ENCODE measurements at places on chromosomes 13 and 19.

DNA sequence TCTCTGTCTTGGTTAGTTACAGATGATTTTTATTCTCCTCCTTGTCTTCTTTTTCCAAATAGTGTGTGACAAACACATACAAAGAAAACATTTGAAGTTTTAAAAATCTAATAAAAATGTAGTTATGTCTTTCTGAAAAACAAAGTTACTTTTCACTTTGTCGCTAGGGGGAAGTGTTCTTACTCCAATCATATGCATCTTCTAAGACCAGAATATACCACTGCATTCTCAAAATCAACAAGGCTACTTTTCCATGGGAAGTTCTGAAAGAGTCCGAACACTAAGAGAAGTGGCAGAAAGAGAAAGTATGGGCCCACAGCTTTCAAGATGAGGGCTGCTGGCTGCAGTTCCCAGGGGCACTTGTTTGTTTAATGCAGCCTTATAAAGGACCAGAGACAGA is 208.9 kb downstream of the DCT start:
- DNase-seq, result no peak

- DNase-seq, result peak; percentile 73
Observed at GRCh38 chr19:36775768-36776167, 3.2 kb upstream of the ZNF850 start.

GRCh38 chr13:46345866-46346265 is 41.2 kb downstream of the RUBCNL start:
- no peak for DNase-seq

- no peak for DNase-seq
Observed at GRCh38 chr19:633786-634639, 676 bp upstream of the POLRMT start.

DNA sequence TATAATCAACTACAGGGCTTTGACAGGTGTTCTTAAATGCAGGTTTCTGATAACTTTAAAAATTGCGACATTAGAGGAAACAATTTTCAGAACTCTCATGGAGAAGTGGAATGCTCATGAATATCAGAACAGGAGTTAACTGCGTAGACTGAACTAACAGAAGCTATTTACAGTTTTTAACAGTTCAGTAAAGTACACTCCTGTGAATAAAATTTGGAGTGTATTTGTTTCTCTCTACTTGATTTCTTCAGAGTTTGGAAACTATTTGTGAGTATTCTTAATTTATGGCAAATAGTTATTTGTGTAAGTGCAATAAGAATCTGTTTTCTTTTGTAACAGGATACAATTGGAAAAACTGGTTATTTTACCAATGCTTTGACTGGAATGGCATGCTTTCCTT is 114.4 kb downstream of the TNFRSF19 start:
- DNase-seq, result no peak

- DNase-seq, result no peak
Observed at GRCh38 chr19:10421240-10422045, 1.1 kb downstream of the PDE4A start.

- no peak for DNase-seq
Observed at GRCh38 chr19:771332-771785, 20.4 kb downstream of the MISP start.

DNA sequence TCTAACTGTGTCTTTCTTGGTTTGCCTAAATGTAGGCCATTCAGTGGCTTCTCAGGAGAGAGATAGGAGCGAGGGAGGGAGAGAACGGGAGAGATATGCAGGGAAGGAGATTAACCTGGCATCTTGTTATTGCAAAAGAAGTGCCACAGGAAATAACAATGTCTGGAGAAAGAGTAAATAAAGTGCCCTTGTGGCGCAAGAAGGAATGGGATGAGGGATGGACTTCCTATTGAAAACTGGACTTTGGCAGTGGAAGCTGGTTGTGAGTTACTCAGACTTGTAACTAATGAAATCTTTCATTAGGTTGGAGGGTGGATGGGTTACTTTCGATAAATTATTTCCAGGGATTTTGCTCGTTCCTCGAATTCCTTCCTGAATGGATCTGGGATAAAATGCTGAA is 136.1 kb downstream of the LACC1 start:
- DNase-seq, result no peak

DNA sequence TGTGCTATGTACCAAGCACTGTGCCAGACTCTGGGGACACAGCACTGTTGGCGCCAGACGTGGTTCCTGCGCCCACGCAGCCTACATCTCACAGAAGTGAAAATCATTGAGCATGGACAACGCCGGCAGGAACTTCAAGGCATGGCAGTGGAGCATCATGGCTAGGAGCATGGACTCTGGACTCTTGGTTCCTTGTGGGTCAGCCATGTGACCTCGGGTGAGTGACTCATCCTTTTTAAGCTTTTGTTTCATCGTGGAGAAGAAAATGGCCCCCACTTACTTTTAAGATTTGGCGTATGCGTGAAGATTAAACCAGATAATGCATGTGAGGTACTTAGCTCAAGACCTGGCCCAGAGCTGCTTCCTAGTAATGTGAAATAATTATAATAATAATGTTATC is 988.5 kb downstream of the UQCRFS1 start:
- DNase-seq, result no peak

DNA sequence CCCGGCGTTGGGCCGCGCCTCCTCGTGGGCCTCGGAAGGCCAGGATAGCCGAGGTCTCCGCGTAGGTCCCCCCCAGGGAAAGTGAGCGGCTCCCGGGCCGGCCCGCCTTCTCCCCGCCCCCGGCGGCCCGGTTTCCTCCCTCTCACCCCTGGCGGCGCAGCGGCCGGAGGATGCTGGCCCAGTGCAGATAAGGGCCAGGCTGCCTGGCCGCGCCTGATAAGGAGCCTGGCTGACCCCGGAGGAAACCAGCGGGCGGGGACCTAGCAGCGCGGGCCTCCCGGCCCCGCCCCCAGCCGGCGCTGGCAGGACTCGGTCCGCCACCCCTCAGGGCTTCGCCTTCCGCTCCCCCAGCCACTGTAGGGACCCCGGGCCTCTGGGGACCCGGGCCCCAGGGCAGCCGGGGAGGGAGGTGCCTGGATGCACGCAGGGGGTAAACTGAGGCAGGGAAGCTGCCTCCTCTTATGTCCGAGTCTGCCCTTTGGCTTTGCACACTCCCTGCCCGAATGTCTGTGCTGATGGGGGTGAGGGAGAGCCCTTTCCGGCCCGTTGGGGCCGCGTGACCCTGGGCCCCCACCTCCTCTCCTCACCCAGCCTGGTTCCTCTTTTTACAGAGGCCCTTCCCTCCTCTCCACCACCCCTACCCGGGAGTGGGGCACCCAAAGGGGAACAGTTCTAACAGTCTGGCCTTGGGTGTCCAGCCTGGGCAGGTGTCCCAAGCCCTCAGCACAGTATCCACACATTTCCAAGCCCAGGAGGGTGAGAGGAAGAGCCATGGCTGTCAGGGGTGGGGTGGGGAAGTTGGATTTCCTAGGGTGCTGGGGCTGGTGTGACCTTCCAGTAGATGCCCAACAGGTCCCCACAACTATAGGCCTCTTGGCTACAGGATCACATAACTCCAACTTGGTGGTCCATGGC is at the start of gene LYL1:
Gene LYL1, minus strand, starts transcription at position 193 of the 915 bp plus-strand sequence. CDS start 1,687 bp downstream, outside the sequence.
- peak; percentile 81 for DNase-seq

DNA sequence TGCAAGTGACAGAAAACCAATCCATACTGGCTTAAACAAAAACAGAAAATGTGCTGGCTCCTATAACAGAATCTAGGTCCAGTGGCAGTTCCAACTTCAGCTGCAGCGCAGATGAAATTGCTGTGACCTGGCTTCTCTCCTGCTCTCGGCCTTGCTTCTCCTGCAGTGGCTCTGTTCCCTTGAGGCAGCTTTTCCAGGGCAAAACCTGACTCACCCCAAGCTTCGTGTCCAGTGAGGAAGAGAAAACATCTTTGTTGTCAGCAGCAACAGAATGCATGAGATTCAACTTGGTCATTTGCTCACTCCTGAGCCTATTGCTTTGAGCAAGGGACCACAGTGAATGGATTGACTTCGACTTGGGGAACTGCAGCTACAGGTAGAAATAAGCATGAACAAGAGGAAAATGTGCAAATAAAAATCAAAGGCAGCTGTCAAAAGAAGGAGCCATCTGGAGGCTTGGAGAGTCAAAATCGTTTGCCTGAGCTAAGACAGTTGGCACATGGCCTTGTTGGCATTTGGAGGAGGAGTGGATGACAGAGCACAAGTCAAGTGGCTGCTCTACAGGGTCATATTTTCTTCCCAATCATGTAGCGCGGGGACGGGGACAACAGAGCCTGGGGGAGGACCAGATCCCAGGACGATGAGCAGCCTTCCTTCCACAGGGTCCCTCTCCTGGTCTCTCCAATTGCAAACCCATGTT is 523.4 kb downstream of the FGF9 start:
- no peak for DNase-seq

DNA sequence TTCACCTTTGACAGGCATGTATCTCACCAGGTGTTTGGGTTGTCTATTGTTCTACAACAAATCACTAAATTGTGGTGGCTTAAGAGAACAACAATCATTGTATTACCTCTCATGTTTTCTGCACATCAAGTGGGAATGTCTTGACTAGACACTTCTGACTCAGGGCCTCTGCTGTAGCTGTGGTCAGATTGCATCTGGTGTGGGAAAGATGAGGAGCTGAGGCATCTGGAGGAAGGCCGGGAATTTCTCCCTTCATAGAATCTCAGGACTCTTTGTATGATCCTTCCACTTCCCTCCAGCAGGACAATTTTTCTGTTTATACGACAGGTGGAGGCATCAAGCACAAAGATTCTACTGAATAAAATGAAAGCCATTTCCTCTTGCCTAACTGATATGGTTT is 511.8 kb upstream of the NBEA start:
- no peak for DNase-seq

DNA sequence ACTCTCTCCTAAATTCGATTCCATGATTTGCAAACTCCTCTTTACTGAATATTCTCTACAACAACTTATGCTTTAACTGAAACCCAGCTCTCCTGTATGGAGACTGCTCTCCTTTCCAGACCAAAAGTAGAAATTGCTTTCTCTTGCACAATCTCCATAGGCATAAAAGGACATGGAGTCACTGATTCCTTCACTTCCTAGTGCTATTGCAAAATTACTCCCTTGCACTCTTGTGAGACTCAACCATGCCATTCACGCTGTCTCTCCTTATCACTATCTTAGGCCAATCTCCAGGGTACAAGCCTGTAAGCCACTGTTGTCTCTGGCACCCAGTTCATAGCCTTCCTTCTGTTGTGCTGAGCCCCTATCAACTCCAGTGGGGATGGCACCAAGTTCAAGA is 30.6 kb downstream of the SERPINE3 start:
- DNase-seq, result no peak

GRCh38 chr19:5339198-5339949 is 1.2 kb downstream of the PTPRS start:
- DNase-seq, result no peak

GRCh38 chr13:100644371-100644770 is 30.2 kb downstream of the TMTC4 start:
- no peak for DNase-seq

- no peak for DNase-seq
Observed at GRCh38 chr13:47934371-47934770, 66.7 kb downstream of the SUCLA2 start.

GRCh38 chr13:102328909-102329308 is 72.9 kb downstream of the FGF14 start:
- DNase-seq, result no peak

- DNase-seq, result no peak
Observed at GRCh38 chr13:95509521-95510310, 42.8 kb upstream of the CLDN10 start.

GRCh38 chr13:112997188-112998130 is 28.4 kb downstream of the MCF2L start:
- DNase-seq, result no peak

- no peak for DNase-seq
Observed at GRCh38 chr13:114097212-114097892, 35.1 kb downstream of the RASA3 start.

GRCh38 chr19:38084196-38084595 is 139.8 kb downstream of the DPF1 start:
- DNase-seq, result no peak

DNA sequence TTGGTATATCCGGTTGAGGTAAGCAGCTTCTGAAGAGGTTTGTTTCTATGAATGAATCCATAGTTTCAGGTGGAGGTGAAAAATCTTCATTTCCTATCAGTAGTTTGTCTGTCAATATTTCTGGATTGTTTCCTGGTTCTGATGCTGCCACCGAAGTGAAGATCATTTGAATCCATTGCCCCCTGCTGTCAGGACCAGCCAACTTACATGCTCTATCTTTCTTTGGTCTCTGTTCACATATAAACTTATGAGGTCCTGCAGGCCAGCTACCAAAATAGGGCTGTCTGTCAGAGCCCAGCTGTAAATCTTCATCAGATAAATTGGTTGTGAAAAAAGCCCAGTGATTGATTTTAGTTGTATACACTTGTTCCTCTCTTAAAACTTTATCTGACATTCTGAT is 15.2 kb upstream of the N4BP2L1 start:
- peak; percentile 31 for DNase-seq

GRCh38 chr13:21901336-21901735 is 230.5 kb downstream of the FGF9 start:
- DNase-seq, result no peak
